Cardiac fibroblast (primary cell): ENCODE measurements at places on chromosomes 2 and 18.

DNA sequence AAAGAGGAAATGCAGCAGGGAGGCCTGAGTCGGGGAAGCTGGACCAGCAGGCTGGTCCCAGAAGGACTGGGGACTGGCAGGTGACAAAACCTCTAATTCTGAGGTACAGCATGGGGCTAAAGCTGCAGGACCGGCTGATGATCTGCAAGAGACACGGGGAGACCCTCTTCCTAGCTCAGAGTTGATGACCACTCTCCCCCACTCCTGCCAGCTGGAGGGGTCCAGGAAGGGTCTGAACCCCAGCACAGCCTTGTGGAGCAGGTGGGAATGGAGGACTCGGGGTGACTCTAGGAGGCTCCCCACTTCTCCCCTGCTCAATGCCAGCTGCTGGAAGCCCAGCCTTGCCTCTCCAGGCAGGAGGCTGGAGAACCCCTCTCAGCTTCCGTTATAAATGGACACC is 67.7 kb downstream of the TWIST2 start:
- DNase-seq = no peak

DNA sequence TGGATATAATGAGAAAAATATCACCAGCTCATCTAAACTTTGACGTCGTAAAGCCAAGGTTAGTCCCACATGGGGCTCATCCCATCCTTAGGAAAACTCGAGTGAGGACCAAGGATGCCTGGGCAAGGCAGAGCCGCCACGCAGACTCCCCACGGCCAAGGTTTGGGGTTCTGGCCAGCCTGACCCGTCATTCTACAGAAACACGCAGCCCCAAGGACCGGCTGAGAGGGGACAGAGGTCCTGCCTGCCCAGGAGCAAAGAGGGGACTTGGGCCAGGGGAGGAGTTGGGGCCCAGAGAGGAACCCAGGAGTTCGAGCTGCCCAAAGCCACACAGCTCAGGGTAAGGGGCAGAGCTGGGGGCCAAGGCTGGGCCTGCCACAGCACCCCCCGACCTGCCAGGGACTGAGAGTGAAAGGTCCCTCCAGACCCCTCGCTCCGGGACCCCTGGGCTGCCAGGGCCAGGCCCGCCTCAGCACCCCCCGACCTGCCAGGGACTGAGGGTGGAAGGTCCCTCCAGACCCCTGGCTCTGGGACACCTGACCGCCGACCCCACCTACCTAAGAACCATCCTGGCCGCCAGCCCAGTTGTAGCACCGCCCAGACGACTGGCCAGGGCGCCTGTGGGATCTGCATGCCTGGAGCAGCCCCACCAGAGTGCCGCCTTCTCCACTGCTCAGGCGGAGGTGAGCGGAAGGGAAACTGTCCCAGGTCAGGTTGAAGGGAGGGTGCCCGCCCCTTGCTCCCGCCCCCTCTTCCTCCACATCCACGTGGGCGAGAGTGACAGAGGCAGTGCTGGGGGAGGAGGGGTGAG is at the start of gene PDCD1:
Gene PDCD1, minus strand, starts transcription at position 689 of the 811 bp plus-strand sequence. Its CDS starts 56 bp downstream, at position 633.
- no peak for DNase-seq

- peak; percentile 61 for DNase-seq
Measured at GRCh38 chr2:109638795-109639194, 24.6 kb downstream of the SOWAHC start.

DNA sequence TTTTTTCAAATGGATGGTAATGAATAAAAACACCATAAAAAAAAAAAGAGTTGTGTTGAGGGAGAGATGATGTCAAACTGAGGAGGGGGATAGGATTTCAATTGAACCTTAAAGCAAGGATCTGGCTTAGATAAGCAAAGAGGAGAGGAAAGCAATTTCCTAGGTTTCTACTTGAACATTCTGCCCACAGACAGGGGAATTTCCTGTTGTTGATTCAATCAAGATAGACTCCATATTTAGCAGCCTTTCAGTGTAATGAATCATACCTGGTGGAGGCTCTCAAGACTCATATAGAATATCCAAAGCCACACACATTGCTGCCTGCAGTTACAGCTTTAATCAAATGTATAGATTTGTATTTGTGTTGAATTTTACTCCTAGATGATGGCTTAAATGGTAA is 294.4 kb upstream of the PIK3C3 start:
- DNase-seq = peak; percentile 26

- no peak for DNase-seq
Measured at GRCh38 chr2:85822766-85823165, 66.0 kb downstream of the ST3GAL5 start.

- DNase-seq = no peak
Measured at GRCh38 chr18:79986726-79987125, 1.6 kb downstream of the TXNL4A start.

- DNase-seq = no peak
Measured at GRCh38 chr2:121478996-121479745, 51.5 kb upstream of the RNU4ATAC start.

GRCh38 chr2:72145658-72146329 is 1.9 kb downstream of the CYP26B1 start:
- DNase-seq = no peak

- no peak for DNase-seq
Measured at GRCh38 chr2:222290401-222290735, 8.4 kb downstream of the PAX3 start.

DNA sequence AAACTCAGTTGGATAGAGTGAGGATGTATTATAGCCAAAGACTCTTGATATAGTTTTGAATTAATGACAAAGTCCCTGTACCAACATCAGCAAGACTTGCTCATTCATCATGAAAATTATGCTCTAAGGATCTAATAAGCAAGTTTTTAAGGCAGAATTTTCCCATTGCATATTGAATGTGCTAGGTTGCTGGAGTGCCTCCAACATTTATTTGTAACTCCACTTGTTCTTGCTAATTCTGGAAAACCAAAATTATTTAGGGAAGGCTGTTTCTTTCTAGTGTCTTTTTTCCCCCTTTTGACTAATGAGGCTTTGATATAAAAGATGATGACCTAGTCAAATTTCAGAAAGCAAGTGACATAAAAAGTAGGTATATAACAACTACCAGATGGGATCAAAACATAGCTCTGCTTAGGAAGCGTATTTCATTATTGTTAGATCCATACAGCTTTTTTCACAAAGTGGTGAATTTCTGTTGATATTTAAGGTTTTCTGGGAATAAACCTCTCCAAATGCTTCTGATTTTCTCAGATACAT is 7.7 kb downstream of the SLC4A10 start:
- DNase-seq = no peak

DNA sequence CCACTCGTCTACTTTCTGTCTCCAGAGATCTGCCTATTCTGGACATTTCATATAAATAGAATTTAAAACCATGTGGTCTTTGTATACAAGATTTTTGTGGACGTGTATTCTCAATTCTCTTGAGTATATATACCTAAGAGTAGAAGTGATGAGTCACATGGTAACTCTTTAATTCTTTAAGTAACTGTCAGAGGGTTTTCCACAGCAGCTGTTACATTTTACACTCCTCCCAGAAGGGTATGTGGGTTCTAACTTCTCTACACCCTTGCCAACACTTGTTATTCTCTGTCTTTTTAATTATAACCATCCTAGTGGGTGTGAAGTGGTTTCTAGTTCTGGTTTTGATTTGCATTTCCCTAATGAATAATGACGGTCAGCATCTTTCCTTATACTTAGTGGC is 70.9 kb downstream of the MAP3K20 start:
- DNase-seq = peak; percentile 19

- no peak for DNase-seq
Measured at GRCh38 chr2:84908948-84909713, 3.7 kb downstream of the TMSB10 start.

- no peak for DNase-seq
Measured at GRCh38 chr2:43375746-43376522, 149.5 kb upstream of the ZFP36L2 start.

GRCh38 chr18:48542513-48543181 is 3.8 kb downstream of the CTIF start:
- no peak for DNase-seq

DNA sequence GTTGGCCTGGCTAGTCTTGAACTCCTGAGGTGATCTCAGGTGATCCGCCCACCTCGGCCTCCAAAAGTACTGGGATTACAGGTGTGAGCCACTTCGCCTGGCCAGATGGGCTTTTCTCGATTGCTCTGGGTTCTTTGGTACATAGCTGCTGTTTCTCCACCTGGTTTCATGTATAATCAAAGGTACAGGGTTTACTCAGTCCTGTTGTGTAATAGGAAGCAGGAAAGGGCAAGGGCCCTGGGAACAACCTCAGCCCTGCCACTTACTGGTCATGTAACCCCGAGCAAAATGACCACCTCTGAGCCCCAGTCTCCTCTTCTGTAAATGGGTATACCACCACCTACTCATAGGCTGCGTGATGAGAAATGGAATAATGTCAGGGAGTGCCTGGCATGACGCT is 34.0 kb downstream of the RMC1 start:
- DNase-seq = no peak

GRCh38 chr2:84970210-84970867 is 622 bp upstream of the KCMF1 start:
- DNase-seq = peak; percentile 53

- peak; percentile 97 for DNase-seq
Measured at GRCh38 chr2:238864207-238865014, 16.5 kb downstream of the TWIST2 start.

GRCh38 chr2:222232372-222232771 is 66.4 kb downstream of the PAX3 start:
- DNase-seq = no peak

GRCh38 chr2:207224381-207224780 is 58.6 kb upstream of the KLF7 start:
- DNase-seq = no peak

DNA sequence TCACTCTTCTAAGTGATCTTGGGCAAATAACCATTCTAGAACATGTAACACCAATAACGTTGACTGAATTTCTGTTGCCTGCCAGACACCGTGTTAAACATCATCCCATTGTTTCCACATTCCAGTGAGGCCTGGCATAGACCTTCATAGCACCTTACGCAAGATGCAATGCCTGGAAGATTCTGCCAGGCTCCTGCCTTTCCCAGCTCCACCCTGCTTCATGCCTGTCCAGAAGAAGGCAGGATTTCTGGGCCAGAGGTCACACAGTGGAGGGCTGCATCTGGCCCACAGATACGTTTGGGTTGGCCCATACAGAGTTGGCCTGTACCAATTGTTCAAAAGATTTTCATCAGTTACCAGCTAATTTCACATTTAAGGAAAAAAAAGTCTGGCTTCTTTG is 46.3 kb downstream of the EN1 start:
- DNase-seq = peak; percentile 8

- no peak for DNase-seq
Measured at GRCh38 chr2:240450532-240451107, 15.2 kb downstream of the GPC1 start.

DNA sequence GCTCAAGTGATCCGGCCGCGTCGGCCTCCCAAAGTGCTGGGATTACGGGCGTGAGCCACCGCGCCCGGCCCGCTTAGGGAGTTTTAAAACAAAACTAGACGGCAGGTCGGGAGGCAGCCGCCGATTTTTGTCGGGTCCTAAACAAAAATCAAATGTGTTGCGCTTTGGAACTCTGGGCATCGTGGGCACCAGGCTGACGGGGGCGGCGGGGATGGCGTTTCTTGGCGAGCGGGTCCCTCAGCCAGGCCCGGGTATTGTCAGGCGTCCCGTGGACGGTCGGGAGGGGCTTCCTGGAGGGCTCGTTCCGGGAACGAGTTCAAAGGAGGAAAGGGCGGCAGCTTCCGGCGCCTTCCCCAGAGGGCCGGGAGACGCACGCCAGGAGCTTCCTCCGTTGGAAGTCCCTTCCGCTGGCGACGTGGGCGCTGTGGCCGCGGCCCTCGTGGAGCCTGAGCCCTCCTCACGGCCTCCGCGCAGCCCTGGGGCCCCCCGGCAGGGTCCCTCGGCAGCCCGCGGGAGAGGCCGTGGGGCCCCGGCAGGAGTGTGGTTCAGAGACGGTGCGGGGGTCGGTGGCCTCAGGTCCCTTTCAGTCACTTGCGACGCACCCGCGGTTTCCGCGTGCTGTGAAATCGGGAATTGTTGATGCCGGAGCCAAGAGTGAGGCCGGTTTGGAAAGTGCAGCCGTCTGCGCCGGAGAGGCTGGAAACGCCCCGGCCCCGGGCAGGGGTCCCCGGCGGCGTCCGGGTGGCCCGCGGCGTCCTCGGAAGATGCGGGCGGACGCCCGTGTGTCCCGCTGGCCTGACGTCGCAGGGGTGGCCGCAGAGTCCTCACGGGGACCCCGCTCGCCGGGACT is 59.3 kb downstream of the EMILIN2 start:
- DNase-seq = peak; percentile 47

- no peak for DNase-seq
Measured at GRCh38 chr2:180169474-180169873, 162.4 kb upstream of the CWC22 start.

DNA sequence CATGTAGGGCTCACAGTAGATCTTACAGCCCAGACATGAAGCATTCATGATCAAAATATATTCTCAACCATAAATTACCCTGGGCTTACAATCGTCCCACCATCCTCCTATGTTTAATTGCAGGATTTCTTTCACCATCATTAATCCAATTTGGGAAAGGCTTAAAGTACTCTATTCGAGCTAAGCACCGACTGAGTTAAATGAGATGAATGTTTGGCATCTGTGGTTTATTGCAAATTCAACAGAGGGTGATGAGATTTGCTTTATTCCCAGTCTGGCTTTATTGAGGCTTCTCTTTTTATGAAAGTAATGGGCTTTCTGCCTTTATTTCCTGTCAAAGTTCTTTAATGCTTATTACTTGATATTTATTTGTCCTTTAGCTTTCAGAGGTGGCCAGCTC is 159.0 kb downstream of the METTL4 start:
- DNase-seq = no peak

GRCh38 chr18:36314098-36314497 is 16.6 kb downstream of the FHOD3 start:
- peak; percentile 75 for DNase-seq

DNA sequence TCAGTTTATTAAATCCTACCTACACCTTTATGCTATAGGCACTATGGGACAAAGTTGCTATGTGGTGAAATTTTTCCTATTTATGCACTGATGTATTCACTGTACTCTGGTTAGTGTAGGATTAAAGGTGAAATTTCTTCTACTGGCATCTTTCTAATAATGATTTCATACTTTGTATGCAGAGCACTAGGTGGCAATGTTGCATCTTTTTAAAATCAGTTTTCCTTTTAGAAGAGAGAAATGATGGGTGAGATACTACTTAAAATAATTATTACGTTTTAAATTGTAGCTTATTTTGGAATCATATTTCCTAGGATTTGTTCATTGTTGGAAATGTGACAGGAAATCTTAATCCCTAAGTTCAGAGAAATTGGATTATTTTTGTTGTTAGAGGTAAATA is 150.9 kb downstream of the CD8B2 start:
- peak; percentile 36 for DNase-seq

DNA sequence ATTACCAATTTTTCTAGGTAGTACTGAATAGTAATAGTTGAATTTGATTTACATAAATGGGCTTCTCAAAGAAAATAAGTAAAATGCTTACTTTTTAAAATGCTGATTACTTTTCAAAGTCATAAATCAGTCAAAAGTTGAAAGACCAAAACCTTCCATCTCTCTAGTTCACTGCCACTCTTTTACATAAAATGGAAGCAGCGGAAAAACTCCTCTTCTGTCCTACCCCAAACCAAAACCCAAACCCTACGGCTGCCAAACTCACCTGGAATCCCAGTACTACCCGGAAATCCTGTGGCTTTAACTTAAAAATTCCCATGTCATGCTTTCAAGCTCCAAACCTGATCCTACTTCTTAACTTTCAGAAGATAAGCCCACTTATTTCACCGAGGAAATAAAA is 81.2 kb upstream of the MAPRE2 start:
- DNase-seq = no peak
